SHP77 treated with DMSO at 0.1 percent for 48 hours (cell line): ENCODE measurements at places on chromosomes 5 and 9.

GRCh38 chr5:149581192-149581861 lies at the start of gene ARHGEF37:
Gene ARHGEF37 (plus strand): TSS chr5:149581498. CDS start chr5:149597770, 16,272 bp downstream.
- peak; percentile 43 for DNase-seq

DNA sequence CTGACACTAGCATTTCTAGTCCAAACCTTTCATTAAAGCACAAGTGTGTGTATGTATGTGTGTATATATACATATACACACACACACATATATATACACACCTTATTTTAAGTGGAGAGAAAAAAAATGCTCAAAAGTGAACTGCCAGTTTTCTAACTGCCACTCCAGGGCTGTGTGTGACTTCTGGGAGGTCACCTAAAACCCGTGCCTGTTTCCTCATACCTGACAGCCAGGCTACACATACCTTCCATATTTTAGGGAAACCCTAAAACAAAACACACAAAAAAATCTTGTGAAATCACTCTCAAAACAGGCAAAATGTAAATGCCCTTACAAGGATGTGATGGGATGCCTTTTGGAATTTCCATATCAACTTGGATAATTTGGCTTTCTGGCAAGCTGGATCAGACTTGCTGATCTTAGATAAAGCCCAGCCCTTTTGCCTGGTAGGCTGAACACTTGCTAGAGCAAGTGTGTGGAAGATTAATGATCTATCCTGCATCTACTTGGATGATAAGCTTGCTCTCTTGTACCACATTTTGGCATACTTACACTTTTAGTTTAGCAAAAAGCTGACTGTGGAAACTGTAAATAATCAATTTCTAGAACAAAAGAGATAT lies 127.8 kb downstream of the GNAQ start:
- no peak for DNase-seq

GRCh38 chr9:114049441-114050225 lies 28.5 kb downstream of the AMBP start:
- no peak for DNase-seq

- no peak for DNase-seq
These were observed 19.1 kb downstream of the LPCAT1 start for GRCh38 chr5:1504617-1505016.

DNA sequence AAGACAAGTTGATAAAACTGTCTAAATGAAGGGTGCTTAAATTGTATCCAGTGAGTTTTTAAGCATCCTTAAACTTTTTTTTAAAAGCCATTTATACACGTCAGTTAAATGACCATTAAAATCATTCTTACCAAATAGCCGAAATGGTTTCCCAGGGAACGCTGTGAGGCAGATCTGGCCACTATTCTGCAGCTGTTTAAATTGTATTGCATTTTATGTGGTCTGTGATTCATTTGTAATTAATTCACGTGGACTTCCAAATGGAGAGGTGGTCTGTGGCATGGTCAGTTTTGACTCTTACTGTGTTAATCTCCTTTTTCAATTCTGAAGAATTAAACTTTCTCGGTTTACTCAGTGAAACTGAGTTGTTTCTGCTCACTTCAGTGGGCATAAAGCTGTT lies 113.7 kb upstream of the OTULINL start:
- no peak for DNase-seq

DNA sequence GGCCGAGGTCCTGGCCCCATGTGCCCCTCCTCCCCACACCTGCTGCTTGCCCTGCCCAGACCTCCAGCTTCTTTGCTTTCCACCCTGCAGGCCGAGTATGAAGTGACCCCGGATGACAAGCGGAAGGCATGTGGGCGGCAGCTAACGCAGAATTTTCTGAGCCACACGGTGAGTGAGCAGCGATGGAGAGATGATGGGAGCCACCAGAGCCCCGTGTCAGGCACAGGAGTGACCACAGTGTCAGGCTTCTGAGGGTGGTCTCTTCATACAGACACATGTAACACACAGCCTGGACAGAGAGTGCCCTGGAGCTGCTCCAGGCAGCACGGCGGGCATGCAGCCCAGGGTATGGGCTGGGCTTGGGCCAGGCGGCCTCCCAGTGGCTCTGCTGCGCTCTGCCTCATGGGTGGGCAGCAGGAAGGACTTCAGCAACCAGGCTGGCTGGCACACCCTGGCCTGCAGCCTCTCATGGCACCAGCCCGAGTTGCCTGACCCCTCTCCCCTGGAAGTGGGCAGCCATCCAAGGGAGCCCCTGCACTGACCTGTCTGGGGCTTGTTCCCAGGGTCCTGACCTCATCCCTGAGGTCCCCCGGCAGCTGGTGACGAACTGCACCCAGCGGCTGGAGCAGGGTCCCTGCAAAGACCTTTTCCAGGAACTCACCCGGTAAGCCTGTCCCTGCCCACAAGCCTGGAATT lies 5.8 kb downstream of the GRK6 start:
- no peak for DNase-seq

DNA sequence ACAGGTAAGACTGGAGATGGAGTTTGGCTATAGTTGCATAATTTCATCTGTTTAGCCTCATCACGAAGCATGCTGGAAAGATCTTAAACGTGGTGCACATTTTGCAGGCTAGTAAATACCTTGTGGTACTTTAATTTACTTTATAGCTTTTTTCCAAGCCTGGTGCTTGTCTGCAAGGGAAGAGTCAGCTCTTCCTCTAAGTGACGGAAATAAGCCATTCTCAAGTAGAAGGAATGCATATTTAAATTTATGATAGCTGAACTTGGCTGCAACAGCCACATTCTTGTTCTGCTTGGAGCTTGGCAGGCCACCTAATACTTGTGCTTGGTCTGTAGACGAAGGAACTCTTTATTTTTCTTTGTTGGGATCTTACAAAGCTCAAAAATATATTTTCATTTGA lies 188.0 kb upstream of the PIK3R1 start:
- DNase-seq = no peak

GRCh38 chr5:150853561-150853960 lies 7.2 kb downstream of the IRGM start:
- DNase-seq = no peak

DNA sequence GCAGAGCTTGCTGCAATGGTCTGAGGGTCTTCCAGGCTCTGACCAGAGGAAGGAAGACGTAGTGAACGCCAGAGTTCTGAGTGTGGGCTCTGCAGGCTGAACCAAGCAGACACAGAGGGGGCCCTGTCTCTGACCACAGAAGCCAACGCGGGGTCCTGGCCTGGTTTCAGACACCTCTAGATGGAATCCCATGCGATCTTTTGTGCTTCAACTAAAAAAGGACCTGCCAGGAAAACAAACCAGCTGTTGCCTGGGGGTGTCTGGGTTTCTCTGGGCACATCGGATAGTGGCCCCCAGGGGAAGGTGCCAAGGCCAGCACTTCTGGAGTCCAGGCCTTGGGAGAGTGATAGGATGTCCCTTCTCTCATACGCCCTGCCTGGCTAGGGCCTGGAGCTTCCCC lies 12.9 kb downstream of the PRDM12 start:
- DNase-seq = no peak

DNA sequence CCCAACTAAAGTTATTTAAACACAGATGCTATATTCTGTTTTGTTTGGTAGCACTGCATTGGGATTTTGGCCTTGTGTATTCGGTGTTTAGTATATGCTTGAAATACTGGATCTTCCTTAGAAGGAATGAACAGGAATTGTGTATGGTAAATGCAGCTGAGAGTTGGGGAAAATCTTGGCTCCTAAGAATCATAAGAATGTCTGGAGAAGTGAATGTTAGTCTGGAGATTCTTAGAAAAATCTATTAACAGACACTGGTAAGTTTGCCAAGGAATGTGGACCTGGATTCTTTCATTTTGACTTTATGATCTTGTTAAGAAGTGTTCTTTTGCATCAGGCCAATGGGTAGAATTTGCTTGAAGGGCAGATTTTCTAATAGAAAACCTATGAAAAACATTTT lies 38.9 kb downstream of the SNX30 start:
- DNase-seq = no peak

GRCh38 chr5:6328173-6328572 lies 50.2 kb downstream of the MED10 start:
- no peak for DNase-seq

DNA sequence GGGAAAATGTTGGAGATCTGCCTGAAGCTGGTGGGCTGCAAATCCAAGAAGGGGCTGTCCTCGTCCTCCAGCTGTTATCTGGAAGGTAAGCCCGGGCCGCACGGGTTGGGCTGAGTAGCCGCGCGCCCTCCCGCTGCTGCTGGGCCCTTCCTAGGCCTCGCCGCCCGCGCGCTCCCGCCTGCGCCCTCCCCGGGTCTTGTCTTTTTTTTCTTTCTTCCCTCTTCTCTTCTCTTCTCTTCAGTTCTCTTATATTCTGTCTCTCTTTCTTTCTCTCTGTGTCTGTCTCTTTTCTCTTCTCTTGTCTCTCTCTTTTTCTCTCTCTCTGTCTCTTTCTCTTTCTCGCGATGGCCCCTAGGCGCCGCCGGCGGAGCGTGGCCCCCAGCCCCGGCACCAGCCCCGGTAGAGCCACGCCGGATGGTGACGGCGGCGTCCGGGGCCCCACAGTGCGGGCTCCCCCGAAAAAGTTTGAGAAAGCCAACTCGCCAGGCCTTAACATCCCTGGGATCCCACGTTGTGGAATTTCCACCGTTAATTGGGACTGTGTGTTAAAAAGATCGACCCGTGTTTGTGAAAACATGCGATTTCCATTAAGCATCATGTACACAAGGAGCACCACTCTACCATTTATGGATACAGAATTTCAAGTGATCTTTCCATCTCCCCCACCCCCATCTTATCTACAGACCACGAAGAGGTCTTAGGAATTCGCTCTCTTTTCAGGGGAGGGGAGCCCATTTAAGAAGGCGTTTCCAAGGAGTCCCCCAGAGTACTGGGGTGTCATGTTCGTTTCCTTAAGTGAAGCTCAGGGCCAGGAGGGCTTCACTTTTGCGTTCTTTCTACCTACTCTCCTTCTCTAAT lies 616 bp downstream of the ABL1 start:
- no peak for DNase-seq

DNA sequence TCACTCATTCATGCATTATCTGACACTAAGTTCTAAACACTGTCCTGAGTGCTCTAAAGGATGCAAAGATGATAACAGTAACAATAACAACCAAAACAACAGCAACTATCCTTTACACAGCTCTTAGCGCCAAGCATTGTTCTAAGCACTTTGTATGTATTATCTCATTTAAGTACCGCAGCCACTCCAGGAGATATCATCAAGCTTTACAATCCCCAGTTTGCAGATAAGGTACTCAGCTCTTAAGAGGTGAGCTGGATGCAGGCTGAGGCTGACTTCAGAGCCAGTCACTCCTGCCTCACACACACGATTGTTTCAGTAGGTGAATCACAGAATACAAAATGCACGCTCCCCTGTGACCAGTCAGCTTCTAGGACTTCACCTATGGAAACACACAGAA lies 141.8 kb downstream of the PAX5 start:
- no peak for DNase-seq

DNA sequence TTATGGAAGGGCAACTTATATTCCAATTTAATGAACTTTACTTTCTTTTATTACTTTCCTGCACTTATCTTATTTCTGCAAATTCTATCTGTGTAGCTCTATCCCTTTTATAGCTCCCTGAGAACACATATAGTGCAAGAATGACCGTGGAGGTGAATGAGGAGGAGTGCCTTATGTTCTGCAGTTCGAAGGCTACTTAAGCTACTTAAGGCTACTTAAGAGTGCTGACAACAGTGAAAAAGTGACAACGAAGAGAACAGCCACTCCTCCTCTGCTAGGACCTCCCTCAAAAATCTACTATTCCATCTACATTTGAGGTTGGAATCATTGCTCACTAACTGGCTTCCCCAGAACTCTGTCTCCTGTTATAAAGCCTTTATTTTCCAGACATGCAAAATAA lies 1365.7 kb upstream of the C9orf72 start:
- no peak for DNase-seq

- no peak for DNase-seq
These were observed 1.2 kb upstream of the C5orf63 start for GRCh38 chr5:127074466-127074865.

GRCh38 chr5:126373375-126374108 lies 49.7 kb upstream of the GRAMD2B start:
- DNase-seq = no peak

DNA sequence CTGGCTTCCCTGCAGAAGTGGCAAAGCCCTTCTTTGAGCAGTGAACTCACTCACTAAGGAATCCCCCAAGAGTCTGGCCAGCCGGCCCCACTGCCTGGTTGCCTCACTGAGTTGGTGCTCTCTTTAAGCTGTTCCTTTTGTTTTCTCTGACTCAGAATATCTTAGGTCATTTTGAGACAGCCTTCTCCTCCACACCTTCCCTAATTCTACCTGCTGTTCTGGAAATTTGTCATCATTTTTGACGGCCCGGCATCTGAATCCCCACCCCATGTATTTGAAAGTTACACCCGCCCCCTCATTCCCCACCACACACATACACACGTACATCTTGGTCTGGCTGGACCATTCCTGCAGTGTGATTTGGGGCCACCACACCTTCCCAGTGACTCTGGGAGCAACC lies 41.8 kb downstream of the FGF1 start:
- DNase-seq = no peak

DNA sequence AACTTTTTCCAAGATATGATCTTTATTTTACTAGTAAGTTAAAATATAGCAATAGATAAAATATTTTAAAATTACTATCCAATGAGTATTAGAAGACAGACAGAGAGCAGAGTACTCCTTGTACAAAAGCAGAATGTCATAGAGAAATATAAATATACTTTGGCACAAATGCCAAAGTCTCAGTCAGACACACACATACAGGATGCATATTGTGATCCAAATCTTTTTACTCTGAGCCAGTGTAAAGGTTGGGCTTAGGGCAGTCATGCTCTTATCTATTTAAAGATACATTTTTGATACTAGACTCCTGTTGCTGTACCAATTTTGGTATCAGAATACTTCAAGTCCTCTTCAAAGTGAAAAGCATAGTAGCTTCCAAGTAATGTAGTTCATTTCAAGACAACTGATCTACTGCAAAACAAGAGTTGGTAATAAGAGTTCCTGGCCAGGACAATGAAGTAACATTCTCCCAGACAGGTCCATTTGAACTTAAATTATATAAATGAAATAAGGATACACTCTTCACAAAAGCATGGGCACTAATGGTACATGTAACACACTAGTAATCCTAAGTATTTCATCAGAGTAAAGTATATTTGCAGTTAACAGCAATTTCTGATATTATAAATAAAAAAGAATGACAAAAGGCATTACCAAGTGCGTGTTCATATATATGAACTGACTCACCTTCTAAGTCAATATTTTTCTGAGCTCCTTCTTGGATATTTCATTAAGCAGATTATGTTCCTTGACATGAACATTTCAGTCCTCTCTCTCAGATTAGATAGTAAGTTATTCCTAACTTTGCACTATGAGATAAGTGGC lies 10.5 kb downstream of the PFDN1 start:
- no peak for DNase-seq

DNA sequence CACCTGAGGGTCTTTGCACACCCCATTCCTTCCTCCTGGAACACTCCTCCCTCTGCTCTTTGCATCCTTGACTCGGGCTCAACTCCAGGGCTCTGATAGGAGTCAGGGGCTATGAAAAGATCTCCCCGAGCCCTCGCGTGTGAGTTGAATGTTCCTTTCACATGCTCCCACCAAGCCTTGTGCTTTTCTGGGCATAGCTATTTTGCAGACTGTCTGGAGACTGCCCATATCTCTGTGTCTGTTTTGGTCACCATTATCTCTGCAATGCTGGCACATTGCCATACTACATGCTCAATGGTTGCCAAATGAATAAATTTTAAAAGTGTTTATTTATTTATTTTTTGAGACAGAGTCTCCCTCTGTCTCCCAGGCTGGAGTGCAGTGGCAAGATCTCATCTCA lies 56.9 kb upstream of the PLPP1 start:
- DNase-seq = no peak

- peak; percentile 0 for DNase-seq
These were observed 2.1 kb upstream of the ANXA1 start for GRCh38 chr9:73149371-73150067.

GRCh38 chr5:139642891-139643871 lies 5.0 kb upstream of the CXXC5 start:
- no peak for DNase-seq
